ENCODE measurements at places on chromosomes 7 and 10. TPM values are rescaled to one million over a fixed set of nuclear protein-coding genes. Genes with fewer than 3 reads are reported as not detected.

Gene MICALL2
- polyA plus RNA-seq, result not detected

Gene EPO
- not detected for polyA plus RNA-seq

GRCh38 chr10:91551856-91552255 is 81.0 kb downstream of the PPP1R3C start:
- DNase-seq, result no peak
- H3K27me3 ChIP-seq, result peaks cover 19% of the 10 kb centered on the region
- no peaks in the 10 kb centered on the region for H3K36me3 ChIP-seq

DNA sequence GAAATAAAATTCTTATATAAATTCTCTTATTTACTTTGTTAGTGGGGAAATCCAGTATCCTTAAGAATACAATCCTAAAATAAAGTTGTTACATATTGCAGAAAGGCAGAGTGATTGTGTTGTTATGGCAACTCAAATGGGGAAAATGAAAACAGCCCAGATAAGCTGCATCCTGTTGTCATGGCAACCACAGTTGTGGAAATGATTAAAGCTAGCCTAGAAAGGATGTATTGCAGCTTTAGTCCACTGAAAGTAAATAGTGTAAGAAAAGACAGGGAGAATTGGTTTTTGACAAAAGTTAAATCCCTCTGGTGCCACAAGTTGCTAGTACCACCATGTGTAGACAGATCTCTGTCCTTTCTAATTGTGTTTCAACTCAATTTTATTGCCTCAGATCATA is 43.2 kb downstream of the BTRC start:
- no peak overlapping the region for H3K4me3 ChIP-seq
- DNase-seq, result peak; percentile 19
- H3K36me3 ChIP-seq, result no peaks in the 10 kb centered on the region
- H3K27me3 ChIP-seq, result no peaks in the 10 kb centered on the region
- H3K27ac ChIP-seq, result no peak overlapping the region

Gene IRF5
- polyA plus RNA-seq, result 56.7 TPM

DNA sequence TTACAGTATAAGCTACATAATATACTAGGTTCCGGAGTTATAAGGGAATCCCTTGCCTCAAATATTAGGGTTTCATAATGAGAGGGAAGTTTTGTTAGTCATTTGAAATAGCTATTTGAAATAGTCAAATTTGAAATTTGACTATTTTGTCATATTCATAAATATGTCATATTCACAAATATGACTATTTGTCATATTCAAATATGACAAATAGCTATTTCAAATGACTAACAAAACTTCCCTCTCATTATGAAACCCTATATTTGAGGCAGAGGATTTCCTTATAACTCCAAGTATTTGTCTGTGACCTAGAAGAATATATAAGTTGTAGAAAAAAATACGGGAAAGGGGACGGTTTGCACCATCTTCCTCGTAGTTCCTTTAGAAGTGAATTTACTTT is 76.6 kb downstream of the HDAC9 start:
- H3K4me3 ChIP-seq, result no peak overlapping the region
- H3K27me3 ChIP-seq, result no peaks in the 10 kb centered on the region
- peaks cover 32% of the 10 kb centered on the region for H3K4me1 ChIP-seq
- H3K36me3 ChIP-seq, result no peaks in the 10 kb centered on the region

Gene FGF8
- polyA plus RNA-seq, result not detected

DNA sequence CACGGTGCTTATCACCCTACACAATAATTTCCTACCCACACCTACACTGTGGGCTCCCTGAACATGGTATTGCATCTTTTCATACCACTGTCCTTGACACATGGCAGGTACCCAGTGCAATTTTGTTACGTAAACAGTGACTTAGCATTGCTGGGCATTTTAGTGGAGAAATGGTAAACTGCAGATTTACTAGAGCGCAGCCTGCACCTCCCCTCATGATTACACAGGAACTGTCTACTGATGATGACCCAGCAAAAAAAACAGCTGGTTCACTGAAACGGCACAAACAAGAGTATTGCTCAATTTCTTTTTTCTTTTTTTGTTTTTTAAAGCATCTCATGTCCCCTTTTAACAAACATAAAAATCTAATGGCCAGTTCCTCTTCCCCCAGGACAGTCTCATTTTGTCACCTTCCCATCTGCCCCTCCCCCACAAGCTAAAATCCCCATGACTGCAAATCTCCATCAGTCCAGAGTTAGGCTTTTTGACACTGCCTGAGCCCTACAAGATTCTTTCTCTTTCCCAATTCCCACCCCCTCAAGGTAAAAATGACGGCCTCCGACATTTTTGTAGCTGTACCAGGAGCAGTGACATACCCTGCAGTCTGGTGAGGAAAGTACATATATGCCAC is 2.8 kb downstream of the ZNF746 start:
- H3K4me1 ChIP-seq, result peaks cover 38% of the 10 kb centered on the region
- peaks cover 4% of the 10 kb centered on the region for H3K36me3 ChIP-seq
- H3K27ac ChIP-seq, result no peak overlapping the region
- H3K27me3 ChIP-seq, result no peaks in the 10 kb centered on the region
- no peak for DNase-seq
- H3K4me3 ChIP-seq, result no peak overlapping the region

Gene TMED4
- polyA plus RNA-seq, result 82.0 TPM

Measured in naive B cell (primary cell).